ENCODE measurements at places on chromosomes 11 and 22.

DNA sequence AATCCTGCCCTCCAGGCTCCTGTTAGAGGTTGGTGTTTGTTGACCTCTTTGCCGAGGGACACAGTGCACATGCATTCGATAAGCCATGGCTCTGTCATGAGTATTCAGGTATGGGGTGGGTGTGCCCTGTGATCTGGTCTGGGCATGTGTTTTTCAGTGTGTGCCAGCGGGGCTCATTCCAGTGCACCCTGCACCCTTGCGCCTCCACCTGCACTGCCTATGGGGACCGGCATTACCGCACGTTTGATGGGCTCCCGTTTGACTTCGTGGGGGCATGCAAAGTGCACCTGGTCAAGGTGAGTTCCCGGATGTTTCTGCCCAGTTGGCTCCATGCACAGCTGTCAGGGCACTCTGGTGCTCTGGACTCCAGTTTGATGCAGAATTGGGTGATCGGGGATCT, 44.2 kb downstream of the OTOG start:
- peak; percentile 2 for DNase-seq

DNA sequence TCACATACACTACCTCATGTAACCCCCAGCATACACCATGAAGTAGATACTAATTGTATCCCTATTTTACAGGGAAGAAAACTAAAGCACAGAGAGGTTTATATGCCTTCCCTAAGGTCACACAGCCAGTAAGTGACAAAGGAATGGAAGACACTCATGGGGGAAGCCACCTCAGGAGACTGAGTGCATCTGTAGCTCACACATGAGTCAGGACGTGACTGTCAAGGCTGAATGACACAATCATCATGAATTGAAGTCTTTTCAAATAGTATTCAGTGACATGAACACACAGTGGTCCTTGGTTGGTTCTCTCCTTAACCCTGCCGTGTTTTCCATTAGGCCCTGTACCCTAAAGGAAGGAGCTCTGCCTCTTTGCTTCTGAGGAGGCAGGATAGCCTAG, 463.0 kb downstream of the NTM start:
- no peak for DNase-seq

GRCh38 chr11:46984987-46985386, 48.4 kb downstream of the CSTPP1 start:
- no peak for DNase-seq

- DNase-seq = peak; percentile 14
Observed at GRCh38 chr11:75273411-75274391, 33.1 kb downstream of the TPBGL start.

GRCh38 chr22:28837640-28838039, 37.3 kb upstream of the XBP1 start:
- no peak for DNase-seq

DNA sequence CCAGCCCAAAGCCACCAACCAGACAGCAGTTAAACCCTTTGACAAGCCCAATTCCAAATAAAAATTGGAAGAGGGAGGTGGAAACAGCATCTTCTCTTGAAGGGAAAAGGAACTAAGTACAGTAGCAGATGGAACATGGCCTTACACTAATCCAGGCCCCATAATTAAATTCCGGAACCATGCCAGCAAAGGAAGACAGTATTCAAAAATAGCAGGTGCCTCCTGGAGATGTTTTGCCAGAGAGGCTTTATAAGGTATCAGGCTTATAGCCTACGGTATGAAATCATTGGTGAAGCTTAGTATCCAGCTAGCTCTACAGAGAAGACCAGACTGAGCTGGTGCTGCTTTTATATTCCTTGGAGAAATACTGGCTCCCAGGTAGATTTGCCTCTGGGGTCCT, 344.1 kb upstream of the API5 start:
- DNase-seq = no peak

DNA sequence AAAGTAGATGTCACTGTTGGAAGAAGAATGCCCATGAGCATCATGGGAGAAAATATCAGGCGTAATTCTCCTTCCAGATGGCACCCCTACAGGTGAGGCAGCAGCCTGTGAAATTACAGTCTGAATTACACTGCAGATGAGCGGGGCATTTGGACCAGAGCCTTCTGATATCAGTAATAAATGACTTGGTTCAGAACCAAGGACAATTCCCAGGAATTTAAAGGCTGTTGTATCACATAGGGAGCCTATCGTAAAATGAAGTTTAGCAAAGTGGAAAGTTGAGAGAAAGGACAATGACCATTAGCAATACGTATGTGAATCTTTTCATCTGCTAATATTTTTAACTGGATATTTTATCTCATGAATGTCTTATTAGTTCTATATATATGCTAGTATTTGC, 61.3 kb downstream of the PRMT3 start:
- no peak for DNase-seq

DNA sequence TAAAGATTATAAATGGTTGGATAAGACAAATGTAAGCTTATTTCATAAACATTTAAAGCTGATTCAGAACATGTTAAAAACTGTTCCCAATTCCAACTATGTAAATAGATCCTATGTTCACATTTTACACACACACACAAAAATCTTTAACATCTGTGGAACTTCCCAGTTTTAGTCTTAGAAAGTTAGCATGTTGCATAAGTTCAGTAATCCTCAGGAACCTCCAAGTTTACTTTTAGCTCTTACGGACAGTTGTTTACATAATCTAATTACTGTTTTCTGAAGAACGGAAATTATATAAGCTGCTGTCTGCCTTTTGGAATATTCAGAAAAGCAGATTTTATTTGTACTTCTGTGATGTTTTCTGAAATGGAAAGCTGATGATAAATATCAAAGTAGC, 53.3 kb downstream of the PANX1 start:
- DNase-seq = no peak

GRCh38 chr11:42528911-42529310, 782.9 kb upstream of the API5 start:
- DNase-seq = no peak

- DNase-seq = peak; percentile 67
Observed at GRCh38 chr11:26994631-26995095, 751 bp downstream of the FIBIN start.

DNA sequence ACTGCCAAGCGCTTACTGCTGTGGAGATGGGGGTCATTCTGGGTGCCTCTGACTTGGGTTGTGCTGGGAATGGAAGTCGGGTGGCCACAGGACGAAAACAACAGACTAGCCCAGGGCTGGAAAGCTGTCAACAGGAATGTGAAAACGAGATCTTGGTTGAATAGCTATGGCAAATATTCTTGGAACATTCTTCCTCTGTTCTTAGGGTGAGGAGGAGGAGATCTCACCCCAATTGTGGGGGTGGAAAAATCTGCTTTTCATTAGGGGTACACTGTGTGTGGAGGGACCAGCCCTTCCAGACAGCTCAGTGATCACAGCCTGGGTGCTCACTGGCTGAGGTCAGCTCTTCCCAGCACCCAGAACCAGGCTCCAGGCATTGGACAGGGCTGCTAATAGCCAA, 52.0 kb upstream of the PRSS23 start:
- DNase-seq = no peak

GRCh38 chr22:21000207-21000986, 1.5 kb downstream of the THAP7 start:
- DNase-seq = no peak

DNA sequence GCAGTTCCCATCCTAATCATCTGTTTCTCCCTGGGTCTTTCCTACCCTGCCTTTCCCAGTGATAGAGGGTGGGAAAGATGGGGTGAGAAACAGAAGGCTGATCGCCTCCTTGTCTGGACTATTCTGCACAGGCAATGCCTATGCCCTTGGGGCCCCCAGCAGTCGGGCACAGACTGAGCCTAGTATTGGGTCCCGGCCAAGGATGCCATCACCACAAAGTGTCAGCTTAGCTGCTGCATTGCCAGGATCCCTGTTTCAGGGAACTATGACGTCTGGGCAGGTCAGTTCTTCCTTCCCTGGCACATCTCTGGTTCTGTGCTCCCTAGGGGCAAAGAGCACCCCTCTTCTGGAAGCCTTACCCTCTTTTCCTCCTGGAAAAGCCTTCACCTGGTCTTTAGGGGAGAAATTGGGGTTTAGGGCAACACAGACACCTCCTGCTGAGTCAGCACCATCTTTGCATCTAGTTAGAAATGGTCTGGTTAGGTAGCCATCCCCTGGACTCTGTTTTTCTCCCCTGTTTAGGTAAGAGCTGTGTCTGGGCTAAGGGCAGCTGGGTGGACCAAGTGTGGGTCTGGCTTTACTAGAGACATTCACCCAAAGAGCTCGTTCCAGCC, 2.1 kb downstream of the ADAMTS8 start:
- DNase-seq = no peak

DNA sequence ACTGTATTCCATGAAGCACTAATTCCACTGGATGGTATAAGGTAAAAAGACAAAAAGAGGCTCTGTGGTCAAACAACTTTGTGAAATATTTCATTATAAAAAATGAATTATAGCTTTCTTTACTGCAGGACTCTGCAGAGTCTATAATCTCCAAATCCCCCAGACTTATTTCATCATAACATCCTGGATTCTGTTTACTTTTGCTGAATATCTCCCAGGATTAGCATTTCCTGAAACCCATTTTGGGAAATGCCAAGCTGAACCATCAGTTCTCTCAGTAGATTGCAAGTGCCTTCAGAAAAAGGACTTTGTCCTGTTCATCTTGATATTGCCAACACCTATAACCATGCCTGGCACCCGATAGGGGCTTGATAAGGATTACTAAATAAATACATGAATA, 7.9 kb downstream of the PAMR1 start:
- no peak for DNase-seq

DNA sequence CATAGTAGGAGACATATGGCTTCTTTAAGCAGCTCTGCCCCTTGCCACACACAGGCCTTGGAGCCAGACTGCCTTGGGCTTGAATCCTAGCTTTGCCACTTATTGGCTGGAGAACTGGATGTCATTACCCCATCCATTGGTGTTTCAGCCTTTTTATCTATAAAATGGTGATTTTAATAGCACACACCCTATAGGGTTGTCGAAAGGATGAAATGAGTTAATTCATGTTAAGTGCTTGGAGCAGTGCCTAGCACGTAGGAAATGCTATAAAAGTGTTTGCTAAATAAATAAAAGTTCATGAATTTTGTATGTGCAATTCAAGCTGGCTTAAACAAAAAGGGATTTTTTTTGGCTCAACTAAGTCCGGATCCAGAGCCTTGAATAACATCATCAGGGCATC, 120.7 kb downstream of the TIMP3 start:
- no peak for DNase-seq

DNA sequence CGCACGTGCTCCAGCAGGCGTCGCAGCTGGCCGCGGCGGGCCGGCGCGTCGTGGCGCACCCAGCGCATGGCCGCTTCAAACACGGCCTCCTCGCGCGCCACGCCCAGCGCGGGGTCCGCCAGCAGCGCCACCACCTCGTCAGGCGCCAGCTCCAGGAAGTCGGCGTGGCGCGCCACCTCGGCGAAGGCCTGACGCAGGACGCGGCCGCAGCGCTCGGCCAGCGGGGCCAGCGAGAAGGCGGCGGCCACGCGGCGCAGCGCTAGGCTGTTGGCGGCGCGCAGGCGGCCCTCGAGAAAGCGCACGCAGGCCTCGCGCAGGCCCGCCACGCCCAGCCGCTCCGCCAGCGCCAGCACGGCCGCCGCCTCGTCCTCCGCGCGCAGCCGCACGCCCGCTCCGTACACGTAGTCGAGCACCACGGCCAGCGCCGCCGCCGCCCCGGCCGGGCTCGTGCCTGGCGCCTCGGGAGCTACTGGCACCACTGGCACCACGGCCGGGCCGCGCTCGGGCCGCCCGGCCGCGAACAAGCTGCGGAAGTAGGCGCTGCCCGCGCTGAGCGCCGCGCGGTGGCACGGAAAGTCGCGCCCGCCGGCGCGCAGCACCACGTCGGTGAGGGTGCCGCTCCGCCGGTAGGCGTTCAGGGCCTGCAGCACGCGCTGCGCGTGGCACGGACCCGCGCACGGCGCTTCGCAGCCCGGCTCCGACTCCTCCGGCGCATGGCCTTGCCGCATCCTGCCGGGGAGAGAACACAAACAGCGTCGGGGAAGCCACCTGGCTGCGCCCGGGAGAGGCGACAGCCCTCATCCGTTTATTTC, 2.9 kb downstream of the KLHL35 start:
- DNase-seq = peak; percentile 74

GRCh38 chr11:86476109-86476861, 101.6 kb downstream of the CCDC81 start:
- no peak for DNase-seq
